CD8-positive, alpha-beta memory T cell (primary cell): ENCODE measurements at places on chromosomes 11 and 22.

DNA sequence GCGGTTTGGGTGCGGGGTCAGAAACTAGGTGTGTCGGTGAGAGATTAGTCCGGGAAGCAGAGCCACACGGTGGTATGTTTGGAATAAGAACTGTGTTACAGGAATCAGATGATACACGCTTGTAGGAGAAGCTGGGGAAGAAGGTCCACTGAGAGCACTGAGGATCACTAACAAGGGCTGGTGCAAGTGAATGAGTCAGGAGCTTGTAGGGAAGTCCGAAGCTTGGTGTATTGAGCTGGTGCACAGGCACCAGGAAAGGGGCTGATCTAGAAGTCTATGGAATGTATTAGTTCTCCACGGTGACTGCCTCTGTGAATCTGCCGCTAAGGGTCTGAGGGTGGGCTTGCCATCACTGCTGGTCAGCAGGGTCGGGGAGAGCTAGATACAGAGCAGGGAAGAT, 18.8 kb upstream of the GRK3 start:
- no peak for DNase-seq

DNA sequence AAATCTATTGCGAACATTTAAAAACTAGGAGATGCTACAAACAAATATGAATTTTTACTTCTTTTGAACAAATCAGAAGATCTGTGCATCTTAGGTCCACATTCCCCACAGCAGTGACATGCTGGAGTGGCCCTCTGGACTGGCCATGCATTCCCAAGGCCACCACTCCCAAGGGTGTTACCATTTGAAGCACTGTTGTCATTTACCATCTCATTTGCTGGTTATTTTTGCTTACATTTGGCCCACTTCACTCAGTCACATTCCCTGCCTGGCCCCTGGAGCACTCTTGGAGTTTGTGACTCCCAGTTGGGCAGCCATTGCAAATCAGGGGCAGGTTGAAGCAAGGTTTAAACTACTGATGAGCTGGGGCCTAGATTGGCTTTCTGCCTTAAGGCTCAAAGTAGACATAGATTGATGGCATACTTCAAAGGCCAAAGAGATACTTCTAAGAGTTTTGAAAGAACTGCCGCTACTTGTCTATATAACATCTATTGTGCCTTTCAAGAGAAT, 8.5 kb upstream of the ZNRF3 start:
- no peak for DNase-seq

- no peak for DNase-seq
These were observed 171.9 kb upstream of the MPPED2 start for GRCh38 chr11:30758012-30758411.

GRCh38 chr11:27184458-27185312, 144.1 kb downstream of the BBOX1 start:
- DNase-seq, result no peak

DNA sequence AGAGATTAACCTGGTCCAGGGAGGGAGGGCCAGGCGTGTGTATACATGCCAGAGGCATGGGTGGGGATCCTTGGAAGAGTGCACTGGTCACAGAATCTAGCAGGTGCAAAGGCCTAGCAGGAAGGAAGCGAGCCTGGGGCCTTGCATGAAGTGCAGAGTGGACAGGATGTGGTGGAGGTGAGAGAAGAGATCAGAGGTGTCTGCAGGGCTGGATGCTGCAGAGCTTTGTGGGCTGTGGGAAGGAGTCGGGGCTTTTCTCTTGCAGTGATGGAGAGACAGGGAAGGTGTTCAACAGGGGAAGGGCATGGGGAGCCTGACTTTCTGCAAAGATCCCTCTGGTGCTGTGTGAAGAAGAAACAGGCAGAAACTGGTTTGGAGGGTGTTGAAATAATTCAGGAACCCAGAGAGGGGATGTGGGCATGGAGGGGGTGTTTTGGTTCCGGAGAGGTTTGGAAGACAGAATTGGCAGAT, 2.5 kb upstream of the TPST2 start:
- DNase-seq, result peak; percentile 37

- no peak for DNase-seq
These were observed 1.9 kb downstream of the CNGA4 start for GRCh38 chr11:6240781-6241180.

- no peak for DNase-seq
These were observed at the start of gene PAMR1 for GRCh38 chr11:35525501-35526175. Gene PAMR1, minus strand, starts transcription at chr11:35525616. Its CDS starts 31 bp downstream, at chr11:35525585.

- DNase-seq, result no peak
These were observed 1150.6 kb upstream of the RAG2 start for GRCh38 chr11:37748641-37749040.

GRCh38 chr11:82869657-82870056, 30.6 kb downstream of the PRCP start:
- no peak for DNase-seq

GRCh38 chr11:20647976-20648565, 21.3 kb upstream of the NELL1 start:
- peak; percentile 25 for DNase-seq

DNA sequence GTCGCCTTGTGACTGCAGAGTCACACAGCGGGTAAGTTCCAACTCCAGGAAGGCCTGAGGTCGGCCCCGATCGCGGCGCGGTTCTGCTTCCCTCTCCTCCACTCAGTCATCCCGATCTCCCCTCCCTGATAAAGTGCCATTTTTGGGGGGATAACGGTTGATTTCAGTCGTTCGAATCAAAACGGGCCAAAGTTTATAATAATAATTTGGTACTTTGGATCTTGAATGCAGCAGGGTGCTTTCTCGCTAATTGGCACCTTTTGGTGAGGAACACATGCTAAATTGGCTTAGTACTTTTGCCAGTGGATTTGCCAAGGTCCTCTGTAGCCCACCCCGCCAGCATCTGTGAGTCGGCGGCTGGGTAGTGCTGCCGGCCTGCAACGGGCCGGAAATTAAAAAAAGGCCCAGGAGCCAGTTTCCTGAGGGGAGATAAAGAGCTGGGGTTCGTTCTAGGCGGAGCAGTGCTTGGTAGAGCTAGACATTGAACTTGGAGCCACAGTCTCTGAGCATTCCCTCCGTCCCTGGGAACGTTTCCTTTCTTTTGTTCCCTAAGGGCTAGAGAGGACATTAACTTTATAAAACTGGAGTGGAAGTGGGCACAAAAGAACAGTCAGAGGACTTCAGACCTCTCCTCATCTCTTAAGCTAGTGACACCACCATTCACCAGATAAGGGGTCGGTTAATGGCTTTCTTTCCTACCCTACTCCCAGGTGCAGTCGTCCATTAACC, 997 bp downstream of the UBE2L3 start:
- DNase-seq, result no peak

DNA sequence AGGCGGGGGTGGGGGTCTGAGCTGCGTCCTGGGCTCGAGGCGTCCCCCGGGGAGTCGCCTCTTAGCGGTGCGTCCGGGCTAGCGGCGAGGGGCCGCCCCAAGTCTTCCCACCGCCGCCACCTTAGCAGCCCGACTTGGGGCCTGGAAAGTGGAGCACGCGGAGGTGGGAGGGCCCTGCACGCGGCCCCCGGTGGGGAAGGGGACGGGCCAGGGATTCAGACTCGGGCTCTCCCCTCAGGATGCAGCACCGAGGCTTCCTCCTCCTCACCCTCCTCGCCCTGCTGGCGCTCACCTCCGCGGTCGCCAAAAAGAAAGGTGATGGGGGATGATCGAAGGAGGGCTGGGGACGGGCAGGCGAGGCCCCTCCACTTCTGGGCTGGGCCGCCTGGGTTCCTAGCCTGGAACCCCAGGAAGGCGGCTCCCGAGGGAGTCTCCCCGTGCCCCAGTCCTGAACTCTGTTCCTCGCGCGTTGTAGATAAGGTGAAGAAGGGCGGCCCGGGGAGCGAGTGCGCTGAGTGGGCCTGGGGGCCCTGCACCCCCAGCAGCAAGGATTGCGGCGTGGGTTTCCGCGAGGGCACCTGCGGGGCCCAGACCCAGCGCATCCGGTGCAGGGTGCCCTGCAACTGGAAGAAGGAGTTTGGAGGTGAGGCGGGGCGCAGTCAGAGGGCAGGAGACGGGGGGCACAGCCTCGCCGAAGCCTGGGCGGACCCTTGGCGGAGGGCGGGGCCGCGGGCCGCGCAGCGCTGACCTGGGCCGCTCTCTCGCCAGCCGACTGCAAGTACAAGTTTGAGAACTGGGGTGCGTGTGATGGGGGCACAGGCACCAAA, 563 bp downstream of the MDK start:
- no peak for DNase-seq

GRCh38 chr11:8818421-8818820, 92.6 kb upstream of the AKIP1 start:
- no peak for DNase-seq

GRCh38 chr11:120528749-120529148, 17.2 kb downstream of the GRIK4 start:
- no peak for DNase-seq

DNA sequence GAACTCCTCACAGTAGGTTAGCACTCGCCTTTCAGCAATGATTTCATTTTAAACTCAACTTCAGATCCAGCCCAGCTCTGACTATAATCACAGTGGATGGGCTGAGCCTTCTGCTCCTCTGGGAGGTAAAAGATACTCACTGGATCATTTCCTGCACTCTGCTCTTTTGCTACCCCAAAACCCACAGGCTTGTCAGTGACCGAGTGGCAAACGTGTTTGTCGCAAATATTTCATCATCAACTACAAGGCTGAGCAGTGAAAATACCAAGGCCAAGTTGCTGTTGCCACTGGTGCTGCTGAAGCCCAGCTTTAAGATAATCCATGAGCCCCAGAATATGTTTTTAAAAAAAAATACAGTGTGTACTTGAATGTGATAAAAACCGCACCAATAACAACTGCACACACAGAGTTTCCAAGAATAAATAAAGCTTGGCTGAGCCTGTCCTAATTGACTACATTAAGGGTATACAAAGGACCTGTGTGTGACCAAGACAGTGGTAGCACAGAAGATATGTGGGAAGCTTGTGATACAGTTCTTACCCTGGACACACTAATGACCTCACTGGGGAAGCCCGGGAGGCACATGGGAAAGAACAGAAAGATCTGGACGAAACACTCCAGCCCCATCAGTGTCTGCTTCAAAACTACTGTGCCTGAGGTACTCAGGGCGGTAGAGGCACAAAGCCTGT, 41.3 kb downstream of the ABTB2 start:
- DNase-seq, result no peak

GRCh38 chr11:4118107-4118506, 23.5 kb downstream of the RRM1 start:
- DNase-seq, result no peak

- DNase-seq, result no peak
These were observed 506.3 kb upstream of the LUZP2 start for GRCh38 chr11:23990346-23991164.

DNA sequence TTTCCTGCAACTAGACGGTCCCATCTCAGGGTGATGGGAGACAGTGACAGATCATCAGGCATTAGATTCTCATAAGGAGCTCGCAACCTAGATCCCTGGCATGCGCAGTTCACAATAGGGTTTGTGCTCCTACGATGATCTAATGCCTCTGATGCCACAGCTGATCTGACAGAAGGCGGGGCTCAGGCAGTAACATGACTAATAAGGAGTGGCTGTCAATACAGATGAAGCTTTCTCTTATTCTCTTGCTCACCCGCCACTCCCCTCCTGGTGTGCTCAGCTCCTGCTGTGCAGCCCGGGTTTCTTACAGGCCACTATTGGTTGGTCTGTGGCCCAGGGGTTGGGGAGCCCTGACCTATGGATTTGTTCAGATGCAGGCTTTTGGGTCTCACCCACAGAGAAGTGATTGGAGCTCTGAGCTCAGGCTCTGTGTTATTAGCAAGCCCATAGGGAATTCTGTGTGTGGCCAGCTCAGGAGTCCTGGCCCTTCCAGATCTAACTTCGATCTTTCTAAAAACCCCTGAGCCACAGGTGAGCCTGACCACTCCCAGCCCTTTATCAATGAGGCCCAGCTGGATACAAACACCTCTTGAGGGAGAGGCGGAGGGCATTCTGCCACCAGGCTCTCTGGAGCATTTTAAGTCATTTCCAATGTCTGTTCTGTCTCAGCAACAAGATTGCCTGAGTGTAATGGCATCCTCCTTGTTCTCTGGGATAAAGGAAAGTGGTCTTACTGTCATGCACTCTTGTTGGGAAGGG, 351.8 kb downstream of the BUD13 start:
- DNase-seq, result no peak

DNA sequence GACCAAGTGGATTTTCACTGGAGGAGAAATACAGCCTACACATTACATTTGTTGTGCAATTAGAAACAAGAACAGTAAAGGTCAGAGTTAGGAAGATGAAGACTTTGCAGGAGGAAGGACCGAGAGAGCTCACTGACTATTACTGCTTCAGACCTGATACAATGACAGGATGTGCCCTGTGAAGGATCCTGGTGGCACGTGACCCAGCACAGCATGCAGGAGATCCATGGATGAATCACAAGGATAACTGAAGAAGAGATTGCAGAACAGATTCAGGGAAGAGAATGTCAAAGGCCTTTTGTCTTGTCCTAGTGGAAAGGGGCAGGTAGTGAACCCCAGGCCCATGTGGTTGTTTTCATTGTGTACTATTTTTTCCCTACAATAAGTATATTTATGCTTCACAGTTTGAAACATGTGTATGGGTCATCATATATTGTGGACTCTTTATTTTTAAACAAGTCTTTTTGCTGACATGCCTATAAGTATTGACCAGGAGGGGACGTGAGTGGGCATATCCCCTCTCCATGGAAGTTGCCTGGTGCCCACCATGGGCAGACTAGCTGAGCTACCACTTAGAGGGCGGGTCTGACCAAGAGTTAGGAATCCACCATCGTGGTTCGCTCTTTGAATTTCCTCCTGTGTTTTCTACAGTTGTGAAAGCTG, 44.3 kb downstream of the RASSF10 start:
- DNase-seq, result no peak

DNA sequence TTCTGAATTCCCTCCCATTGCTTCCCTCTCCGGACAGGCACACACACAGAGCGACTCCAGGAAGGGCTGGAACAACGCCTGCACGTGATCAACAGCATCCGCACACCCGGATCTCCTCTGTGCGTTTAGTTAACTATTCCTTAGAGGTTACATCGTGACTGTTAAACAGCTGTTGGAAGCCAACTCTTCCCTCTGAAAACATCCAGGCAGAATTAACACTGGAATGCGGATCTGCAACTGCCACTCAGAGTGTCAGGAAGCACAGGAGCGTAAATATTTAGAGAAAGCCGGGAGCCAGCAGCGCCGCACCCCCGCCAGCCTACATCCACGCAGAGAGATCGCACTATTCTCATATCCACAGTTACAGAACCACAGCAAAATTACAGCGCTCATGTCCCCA, 46.2 kb downstream of the SHANK2 start:
- DNase-seq, result no peak

GRCh38 chr11:93710239-93710638, 31.1 kb downstream of the TAF1D start:
- no peak for DNase-seq
